ENCODE measurements at places on chromosomes 3 and 15.

DNA sequence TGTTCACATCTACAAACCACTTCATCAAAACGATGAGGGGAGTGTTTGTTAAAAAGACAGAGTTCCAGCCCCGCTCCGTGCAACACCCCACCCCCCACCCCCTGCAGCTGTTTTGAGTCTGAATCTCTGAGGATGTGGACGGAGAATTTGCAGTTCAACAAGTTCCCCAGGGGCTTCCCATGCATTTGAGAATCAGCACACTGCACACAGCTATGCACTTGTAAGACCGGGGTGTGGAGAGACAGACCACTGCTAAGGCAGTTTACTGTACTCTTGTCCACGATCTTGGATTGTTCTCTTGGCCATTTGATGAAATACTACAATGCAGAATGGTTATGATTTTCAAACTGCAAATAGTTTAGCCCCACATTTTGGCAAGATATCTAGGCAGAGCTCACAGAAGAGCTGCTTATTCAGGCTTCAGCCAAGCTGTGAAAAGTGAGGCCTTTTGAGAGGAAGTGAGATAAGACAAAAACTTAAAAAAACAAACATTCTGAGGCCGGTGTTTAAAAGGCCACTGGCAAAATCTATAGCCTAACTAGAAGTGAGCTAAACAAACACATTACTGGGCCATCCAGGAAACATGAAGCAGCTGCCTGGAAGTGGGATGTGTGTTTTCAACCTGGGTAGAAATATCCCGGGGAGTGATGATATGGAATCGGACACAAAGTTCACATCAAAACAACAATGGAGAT lies 308.2 kb upstream of the ADAMTS9 start:
- no peaks in the 10 kb centered on the region for H3K36me3 ChIP-seq
- no peak overlapping the region for H3K4me3 ChIP-seq
- H3K4me1 ChIP-seq: no peaks in the 10 kb centered on the region
- no peak overlapping the region for H3K27ac ChIP-seq

DNA sequence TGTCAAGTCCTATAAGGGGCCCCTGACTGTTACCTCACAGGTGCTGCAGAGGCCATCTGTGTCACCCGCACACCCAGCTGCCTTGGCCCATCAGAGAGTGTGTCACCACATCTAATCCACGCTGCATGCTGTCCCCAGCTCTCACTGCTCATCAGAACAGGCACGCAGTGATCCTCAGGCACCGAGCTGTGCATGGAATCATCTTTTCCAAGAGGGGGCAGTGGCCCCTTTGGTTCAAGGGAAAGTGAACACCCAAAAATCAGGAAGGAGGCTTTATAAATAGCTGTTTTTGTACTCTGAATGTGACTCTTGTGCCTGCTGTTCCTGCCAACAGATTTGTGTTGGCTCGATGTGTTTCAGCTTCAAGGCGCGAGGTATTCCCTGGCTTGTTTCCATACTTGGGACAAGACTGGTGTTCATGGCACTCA lies 110.3 kb upstream of the ETV5 start:
- no peaks in the 10 kb centered on the region for H3K36me3 ChIP-seq
- no peak overlapping the region for H3K4me3 ChIP-seq
- H3K4me1 ChIP-seq: no peaks in the 10 kb centered on the region
- no peaks in the 10 kb centered on the region for H3K27me3 ChIP-seq

GRCh38 chr15:63909819-63910437 lies 76.2 kb upstream of the HERC1 start:
- no peak for DNase-seq
- H3K27ac ChIP-seq: no peak overlapping the region
- H3K4me1 ChIP-seq: peaks cover 15% of the 10 kb centered on the region

DNA sequence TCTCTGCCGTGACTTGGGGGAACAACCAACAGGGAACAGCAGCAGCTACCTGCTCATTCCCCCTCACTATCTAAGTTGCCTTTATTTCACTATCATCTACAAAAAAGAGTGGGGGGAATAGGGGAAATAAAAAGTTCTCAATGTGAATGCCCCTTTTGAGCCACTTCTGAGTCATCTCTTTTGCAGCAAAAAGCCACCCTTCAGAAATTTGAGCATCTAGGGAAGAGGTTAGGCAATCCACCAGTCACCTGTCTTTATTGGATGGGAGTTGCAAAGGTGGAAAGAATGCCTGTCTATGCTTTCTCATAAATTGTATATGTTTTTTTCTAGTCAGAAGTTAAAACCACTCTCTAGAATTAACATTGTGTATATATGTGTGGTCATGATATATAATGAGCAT lies 41.1 kb downstream of the GPD1L start:
- H3K27ac ChIP-seq: no peak overlapping the region
- no peak overlapping the region for H3K4me3 ChIP-seq
- peaks cover 30% of the 10 kb centered on the region for H3K36me3 ChIP-seq
- peaks cover 25% of the 10 kb centered on the region for H3K4me1 ChIP-seq
- no peak for DNase-seq
